ENCODE measurements at places on chromosomes 3 and 15.

- no peak for DNase-seq
Measured at GRCh38 chr15:27210176-27210575, 239.2 kb downstream of the GABRG3 start.

DNA sequence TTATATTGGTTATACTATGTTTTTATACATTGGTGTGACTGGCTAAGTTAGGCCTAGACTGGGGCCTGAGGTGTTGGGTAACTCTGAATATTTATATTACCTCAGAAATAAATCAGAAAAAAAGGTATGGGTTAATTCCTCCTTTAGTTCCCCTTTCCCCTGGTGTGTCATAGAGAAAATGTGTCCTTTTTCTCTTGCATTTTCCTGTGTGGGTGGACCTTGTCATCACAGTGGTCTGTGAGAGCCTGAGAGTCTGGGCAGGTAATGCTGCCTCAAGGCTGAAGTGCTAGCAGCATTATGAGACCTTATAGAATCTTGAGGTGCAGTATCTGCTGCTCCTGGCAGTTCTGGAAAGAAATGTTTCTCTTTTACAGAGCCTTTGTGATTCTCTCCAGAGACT is 69.7 kb downstream of the PCOLCE2 start:
- DNase-seq, result no peak

GRCh38 chr3:171666516-171666915 is 143.8 kb downstream of the PLD1 start:
- DNase-seq, result no peak

- no peak for DNase-seq
Measured at GRCh38 chr15:80801891-80802680, 22.9 kb downstream of the CEMIP start.

DNA sequence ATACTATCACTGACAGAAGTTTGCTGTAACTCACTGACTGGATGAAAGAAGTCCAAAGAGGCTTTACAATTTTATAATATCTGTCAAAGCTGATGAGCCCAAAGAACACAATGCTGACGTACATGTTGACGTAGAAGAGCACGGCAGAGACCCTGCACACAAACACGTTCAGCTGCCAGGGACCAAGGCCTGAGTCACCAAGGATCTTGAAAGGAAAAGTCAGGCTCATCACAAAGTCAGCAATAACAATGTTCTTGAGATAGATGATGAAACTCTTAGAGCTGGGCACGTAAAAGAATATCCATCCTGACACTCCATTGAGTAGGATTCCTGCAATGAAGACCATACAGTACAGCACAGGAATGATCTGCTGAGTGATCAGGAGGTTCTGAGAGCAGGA is 10.9 kb upstream of the GPR171 start:
- DNase-seq, result no peak

GRCh38 chr15:42890161-42890913 is 30.2 kb downstream of the TTBK2 start:
- DNase-seq, result no peak

- no peak for DNase-seq
Measured at GRCh38 chr3:185322101-185322719, 40.7 kb upstream of the MAP3K13 start.
